Fibroblast of gingiva (primary cell): ENCODE measurements at places on chromosomes 3 and 15.
A peak's percentile ranks its signal among the peaks of the same experiment; 100 is the strongest.

- DNase-seq, result no peak
Measured at GRCh38 chr15:52784799-52785671, 5.1 kb downstream of the ONECUT1 start.

DNA sequence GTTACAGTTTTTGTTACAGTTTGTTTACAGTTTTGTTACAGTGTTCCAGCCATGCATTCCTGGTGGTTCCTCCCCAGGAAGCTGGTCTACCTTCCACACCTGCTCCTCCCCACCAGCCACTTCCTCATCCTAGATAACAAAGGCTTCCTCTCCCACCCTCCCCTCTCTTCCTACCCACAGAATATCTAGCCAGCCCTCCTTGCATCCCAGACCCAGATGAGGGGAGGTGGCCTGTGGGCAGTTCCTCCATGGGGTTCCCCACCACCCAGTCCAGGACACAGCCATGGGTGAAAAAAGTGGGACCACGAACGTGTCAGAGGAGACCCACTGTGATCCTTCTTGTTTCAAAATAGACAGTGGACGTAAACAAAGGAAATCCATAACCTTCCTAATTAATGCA lies 122.8 kb upstream of the ABHD17C start:
- no peak for DNase-seq

GRCh38 chr15:58010983-58011382 lies 54.5 kb downstream of the ALDH1A2 start:
- peak; percentile 3 for DNase-seq

DNA sequence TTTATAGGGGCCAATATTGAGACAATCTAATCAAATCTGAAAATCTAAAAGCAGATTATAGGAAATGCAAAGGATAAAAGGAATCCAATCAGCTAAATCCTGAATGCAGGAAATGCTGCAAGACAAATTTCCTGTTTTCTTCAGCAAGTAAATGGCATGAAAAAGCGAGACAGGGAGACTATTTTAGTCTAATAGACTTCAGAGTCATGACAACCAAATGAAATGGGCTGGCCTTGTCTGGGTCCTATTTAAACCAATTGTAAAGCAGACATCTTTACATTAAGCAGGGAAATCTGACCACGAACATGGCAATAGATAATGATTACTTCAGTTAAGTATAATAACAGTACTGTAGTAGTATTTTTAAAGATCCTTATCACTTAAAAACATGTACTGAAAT lies 2.1 kb downstream of the DBR1 start:
- no peak for DNase-seq
